ENCODE measurements at places on chromosomes 12 and 14. TPM values are rescaled to one million over a fixed set of nuclear protein-coding genes. Genes with fewer than 3 reads are reported as not detected.

TAS2R8 gene
- 0.09 TPM for total RNA-seq

ACRBP gene
- 0.28 TPM for total RNA-seq

KRT7 gene
- 1,591 TPM for total RNA-seq

HHIPL1 gene
- total RNA-seq, result 4.4 TPM

SLC25A47 gene
- total RNA-seq, result not detected

MAPKAPK5 gene
- total RNA-seq, result 29.3 TPM

CLBA1 gene
- total RNA-seq, result 5.2 TPM

SRRM4 gene
- not detected for total RNA-seq

CYP27B1 gene
- 0.54 TPM for total RNA-seq
